Stimulated activated CD8-positive, alpha-beta memory T cell treated with anti-CD3 and anti-CD28 coated beads, Interleukin-2, amount 100 ng/mL, for 1 hour (primary cell): ENCODE measurements at places on chromosomes 12 and 14.

DNA sequence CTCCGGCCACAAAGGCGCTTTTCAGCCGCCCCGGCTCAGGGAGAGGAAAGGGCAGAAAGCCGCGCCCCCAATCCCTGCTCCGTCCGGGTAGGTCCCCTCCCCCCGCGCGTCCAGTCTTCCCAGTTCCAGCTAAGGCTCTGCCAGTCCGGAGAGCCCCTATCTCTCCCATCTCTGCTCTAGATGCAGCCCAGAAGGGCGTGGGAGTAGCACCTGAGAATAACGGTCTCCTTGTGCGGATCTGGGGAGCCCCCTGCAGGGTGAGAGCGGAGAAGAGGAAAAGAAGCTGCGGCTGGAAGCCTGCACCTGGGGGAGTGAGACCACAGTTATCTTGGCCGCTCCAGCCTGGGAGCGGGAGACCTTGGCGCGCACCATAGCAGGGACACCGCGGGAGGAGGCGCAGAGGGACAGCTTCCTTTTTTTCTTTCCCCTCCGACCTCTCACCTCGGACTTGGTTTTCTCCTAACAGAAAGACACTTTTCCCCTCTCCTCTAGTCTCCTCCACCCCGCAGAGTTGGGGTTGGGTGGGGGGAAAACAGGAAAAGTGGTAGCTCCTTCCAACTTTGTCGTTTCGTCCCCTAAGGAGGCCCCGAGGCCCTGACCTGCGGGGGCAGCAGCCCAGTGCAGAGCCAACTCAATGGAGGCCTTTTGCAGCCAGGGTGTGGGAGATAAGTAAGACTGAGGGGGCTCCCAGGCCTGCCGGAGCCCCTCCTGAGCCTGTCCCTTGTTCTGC is 2.4 kb downstream of the DHH start:
- no peak for DNase-seq

DNA sequence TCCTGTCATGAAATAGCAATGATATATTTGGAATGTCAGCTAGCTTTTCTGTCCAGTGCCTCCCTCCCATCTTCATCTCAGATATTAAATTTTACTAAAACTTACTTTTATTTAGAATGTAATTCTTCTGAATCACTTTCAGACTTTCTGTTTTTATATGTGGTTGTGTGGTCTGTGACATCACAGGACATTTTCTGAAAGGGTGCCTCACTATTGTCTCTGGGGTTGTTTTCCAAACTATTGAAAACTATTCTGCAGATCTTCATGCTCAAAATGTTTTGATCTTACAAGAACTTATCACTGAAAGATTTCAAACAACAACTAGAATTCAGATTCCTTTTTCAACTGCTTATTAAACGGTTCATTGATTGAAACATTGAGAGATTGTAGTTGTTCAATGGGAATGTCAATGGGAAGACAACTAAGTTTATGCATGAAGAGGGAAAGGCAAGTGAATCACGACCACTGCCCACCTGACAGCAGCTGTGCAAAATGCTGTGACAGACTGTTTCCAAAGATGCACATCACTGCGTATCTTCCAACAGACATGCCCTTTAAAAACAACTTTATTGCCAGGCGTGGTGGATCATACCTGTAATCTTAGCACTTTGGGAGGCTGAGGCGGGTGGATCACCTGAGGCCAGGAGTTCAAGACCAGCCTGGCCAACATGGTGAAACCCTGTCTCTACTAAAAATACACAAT is 51.3 kb downstream of the KLRG1 start:
- DNase-seq, result no peak

- DNase-seq, result no peak
These were observed 27.3 kb downstream of the FRS2 start for GRCh38 chr12:69497308-69498026.

DNA sequence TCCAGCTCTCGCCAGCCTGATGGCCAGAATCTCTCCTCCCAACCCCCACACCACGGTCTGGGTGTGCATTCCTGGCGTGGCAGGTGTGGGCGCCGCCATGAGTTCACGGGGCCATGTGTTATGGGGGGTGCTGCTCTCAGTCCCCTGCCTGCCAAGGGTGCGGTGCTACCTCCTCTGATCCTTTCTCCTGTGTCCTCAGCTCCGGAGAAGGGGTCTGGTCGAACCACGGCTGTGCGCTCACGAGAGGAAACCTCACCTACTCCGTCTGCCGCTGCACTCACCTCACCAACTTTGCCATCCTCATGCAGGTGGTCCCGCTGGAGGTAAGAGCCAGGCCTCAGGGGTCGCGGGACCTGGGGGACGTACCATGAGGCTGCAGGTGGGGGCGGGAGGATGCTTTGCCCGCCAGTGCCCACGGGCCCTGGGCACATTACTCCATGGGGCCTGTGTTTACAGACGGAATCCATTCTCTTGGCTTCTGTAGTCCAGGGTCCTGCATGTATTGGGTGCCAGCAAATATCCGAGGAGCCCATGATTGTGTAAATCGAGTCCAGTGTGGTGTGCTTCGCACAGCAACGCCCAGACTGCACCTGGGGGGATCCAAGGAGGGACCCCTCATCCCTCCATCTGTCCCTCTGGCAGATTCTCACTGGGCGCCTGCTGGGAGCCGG is 130.8 kb downstream of the ADGRD1 start:
- no peak for DNase-seq

GRCh38 chr12:11732715-11733114 is 83.2 kb downstream of the ETV6 start:
- no peak for DNase-seq

DNA sequence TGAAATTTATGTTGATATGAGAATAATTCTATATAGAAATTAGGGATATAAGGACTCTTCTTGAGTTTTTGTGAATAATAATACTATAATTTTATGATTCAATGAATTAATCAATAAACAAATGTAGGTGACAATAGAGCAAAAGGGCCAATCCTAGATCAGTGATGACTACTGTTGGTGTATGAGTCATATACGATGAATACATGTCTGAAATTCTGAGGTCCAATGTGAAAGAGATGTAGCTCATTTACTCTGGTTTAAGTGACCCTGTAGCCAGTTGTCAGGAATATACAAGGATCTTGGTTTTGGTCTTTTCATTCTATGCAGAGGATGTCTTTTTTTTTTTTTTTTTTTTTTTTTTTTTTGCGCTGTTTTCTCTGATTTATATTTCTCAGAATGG is 72.1 kb upstream of the RTL1 start:
- DNase-seq, result no peak

DNA sequence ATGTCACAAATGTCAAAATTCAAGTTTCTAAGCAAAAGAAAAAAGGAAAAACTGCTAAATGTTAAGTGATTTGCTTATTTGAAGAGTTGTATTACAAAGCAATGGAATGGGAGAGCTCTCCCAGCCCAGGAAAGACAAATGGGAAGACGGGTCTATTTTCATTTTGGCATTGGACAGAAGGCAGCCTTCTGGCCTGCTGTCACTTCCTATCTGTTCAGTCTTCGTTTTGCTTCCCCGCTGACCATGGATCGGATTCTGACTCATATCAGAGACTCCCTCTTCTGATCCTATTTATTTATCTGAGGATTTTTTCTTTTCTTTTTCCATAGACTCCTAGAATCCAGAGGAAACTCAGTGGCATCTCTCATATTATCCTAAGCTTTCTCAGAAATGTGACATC is 634.9 kb downstream of the DIO2 start:
- DNase-seq, result no peak

- DNase-seq, result no peak
These were observed 51.0 kb downstream of the SPPL3 start for GRCh38 chr12:120853188-120853587.

DNA sequence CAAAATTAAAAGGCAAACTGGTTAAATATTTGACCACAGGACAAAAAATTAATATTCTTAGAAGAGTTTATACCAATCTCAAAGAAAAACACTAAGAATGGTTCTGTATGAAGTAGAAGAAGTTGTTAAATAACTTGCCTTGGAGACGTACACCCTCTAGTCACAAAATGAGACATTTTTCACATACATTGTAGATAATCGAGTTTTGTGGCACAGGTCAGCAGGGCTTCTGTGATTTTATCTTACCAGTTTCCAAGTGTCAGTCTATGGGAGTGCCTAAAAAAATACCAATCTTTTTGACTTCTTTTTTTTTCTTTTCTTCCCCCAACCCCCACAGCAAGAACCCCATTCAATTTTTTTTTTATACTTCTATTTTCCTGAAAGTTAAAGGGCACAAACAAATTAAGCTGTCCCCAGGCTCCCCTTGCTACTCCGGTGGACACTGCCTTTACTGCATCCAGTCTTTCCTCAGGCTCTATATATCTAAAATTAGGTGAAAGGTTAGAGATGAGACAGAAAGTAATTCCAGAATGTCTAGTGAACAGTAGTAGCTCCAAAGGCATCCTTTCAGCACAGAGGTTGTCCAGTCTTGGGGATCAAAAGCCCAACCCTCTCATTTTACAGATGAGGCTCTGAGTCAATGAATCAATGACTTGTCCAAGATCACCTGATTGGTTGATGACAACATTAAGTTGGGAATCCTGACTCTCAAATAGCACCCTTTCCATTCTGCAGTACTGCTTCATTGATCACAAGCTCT is 6.2 kb downstream of the LIMA1 start:
- DNase-seq, result no peak

DNA sequence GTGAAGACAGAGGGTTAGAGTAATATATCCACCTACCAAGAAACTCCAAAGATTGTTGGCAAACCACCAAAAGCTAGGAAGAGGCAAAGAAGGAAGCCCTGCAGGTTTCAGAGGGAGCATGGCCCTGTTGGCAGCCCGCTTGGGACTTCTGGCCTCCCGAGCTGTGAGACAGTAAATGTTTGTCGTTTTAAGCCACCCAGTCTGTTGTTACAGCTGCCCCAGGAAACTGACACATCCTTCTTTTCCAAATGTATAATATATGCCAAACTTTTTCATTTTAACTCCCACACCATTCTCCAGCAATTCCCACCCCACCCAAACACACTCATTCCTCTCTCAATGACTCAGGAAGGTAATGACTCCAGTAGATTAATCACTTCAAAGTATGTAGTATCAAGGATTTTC is 74.0 kb downstream of the RPS29 start:
- no peak for DNase-seq

- DNase-seq, result no peak
These were observed 19.4 kb downstream of the PPP1R36 start for GRCh38 chr14:64569138-64569631.

GRCh38 chr14:88324930-88325329 is 1.9 kb upstream of the KCNK10 start:
- DNase-seq, result no peak

DNA sequence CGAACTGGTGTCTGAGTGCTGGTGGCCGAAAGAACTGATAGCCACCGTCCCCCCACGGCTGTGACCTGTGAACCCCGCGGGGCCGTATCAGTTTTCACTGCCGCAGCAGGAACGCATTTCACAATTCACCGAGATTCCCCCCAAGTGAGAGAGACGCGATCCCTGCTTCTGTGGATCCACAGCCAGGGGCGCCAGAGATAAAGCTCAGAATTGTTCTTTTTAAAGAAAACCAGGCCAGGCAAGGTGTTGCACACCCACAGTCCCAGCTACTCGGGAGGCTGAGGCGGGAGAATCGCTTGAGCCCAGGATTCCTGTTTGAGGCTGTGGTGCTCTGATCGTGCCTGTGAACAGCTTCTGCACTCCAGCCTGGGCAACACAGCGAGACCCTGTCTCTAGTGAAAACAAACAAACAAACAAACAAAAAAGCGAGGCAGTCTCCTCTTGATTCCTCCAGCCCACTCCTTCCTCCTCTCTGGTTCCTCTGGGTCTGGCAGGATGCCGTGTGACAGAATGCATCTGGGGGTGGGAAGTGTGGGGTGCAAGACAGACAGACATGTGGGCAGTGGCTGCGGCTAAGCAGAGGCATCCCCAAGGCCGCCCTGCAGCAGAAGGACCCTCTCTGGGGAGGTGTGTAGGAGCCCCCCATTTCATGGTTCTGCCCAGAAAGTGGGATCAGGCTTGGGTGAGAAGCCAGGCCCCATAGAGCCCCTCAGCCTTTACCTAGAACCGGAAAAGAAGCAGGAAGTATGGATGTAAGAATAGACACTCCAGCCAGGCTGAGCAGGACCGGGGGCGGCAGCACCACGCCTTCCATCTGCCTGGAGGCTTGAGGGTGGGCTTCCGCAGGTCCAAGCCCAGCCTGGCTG is 39.2 kb upstream of the PPP1R13B start:
- DNase-seq, result no peak

GRCh38 chr14:47746986-47747385 is 71.6 kb upstream of the MDGA2 start:
- DNase-seq, result no peak

GRCh38 chr14:64800000-64800399 is 79.7 kb downstream of the SPTB start:
- no peak for DNase-seq

DNA sequence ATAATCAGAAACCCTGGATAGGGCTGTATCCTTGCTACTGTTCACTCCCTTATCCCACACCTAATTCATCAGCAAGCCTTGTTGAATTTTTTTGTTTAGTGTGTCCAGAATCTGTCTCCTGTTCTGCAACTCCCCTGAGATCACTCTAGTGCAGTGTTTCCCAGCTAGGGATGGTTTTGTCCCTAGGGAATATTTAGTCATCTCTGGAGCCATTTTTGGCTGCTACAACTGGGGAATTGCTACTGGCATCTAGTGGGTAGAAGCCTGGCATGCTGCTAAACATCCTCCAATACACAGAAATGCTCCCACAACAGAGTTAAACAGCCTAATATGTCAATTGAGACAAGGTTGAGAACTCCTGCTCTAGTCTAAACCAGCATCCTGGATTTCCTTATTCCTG is 248.0 kb downstream of the NPAS3 start:
- DNase-seq, result no peak

DNA sequence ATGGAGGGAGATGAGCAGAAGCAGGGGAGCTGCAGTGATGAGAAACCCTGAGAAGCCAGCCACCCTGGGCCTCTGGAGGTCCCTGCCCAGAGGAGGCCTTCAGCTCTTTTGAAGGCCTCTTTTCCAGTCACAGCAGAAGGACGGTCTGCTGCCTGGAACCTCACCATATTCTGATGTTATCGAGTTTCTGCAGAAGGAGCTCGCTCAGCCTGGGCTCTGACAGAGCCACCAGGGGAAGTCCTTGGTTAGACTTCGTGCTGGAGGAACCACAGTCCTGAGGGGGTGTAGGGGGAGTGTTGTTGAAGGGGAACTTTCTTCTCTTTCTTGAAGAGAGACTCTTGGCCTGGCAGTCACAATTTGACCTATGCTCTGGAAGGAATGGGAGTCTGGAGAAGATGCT is 25.1 kb upstream of the BATF start:
- DNase-seq, result no peak
